ENCODE measurements at places on chromosomes 11 and 22.

GRCh38 chr22:28940441-28940840 is 57.1 kb downstream of the ZNRF3 start:
- DNase-seq = no peak

GRCh38 chr11:16846305-16846704 is 107.9 kb downstream of the C11orf58 start:
- DNase-seq = no peak

- no peak for DNase-seq
Observed at GRCh38 chr11:26186389-26186788, 145.5 kb upstream of the ANO3 start.

- no peak for DNase-seq
Observed at GRCh38 chr11:129620237-129621104, 195.2 kb upstream of the TMEM45B start.

DNA sequence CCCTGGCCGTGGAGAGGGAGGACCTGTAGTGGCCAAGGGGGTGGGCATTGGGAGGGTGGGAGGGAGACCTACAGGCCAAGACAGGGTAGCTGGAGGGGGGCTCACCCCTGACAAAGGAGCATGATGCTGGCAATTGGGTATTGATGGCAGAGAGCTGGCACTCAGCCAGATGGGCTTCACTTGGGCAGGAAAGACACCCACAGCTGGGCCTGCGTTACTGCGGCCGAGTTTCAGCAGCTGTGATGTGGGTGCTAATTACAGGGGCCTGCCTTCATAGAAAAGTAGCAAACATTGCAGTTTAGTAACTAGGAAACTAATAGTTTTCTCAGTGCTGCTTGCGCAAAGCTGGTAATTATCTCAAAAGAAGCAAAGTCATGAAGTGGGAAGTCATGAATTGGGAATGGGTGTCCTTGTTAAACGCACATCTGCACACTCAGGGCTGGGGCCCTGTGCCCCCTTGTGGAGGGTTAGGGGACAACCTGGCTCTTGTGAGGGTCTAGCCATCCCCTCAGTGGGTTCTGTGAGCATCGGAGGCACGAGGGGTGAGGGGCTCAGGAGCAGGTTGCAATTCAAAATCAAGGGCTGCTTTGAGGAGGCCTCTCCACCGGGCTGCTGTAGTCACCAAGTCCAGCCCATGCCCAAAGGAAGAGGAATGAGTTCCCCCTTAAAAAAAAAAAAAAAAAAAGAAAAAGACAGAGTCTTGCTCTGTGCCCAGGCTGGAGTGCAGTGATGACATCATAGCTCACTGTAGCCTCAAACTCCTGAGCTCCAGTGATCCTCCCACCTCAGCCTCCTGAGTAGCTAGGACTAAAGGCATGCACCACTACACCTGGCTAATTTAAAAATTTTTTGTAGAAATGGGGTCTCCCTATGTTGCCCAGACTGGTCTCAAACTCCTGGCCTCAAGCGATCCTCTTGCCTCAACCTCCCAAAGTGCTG is 24.4 kb upstream of the TXNRD2 start:
- no peak for DNase-seq

- DNase-seq = no peak
Observed at GRCh38 chr11:7279676-7280075, 28.0 kb downstream of the SYT9 start.

DNA sequence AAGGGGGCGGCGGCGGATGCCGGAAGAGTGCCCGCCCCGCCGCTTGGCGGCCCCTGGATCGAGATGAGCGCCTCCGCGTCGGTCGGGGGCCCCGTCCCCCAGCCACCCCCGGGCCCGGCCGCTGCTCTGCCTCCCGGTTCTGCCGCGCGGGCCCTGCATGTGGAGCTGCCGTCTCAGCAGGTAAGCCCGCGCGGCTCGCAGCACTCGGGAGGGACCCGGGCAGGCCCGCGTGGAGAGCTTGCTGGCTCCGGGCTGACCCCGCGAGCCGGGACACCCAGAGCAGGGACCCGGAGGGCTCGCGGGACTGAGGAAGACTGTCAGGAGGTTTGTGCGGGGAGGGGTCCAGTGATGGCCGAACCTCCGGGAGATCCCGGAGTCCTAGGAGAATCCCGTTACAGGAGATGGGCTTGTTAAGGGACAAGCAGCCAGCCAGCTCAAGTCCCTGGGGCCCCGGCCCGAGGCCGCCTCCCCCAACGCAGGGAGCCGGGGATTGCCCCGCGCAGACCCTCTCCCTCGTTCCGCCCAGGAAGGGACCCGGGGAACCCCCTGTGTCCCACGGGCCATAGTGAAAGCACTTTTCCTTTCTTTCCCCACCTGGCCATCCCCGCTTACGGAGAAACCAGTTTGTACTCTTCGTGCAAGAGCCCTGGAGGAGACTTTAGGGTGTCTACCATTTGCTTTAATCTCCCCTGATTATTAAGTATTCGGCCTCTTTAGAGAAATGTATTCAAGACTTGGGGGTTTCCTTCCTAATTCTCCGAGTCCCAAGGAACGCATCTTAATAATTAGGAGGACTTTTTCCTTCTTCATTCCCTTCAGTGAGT is 547 bp downstream of the UVRAG start:
- DNase-seq = peak; percentile 45

- DNase-seq = no peak
Observed at GRCh38 chr11:73566422-73566821, 31.5 kb downstream of the FAM168A start.

GRCh38 chr11:92880381-92880780 is 89.1 kb upstream of the MTNR1B start:
- DNase-seq = no peak

- no peak for DNase-seq
Observed at GRCh38 chr11:42957831-42958230, 354.0 kb upstream of the API5 start.

DNA sequence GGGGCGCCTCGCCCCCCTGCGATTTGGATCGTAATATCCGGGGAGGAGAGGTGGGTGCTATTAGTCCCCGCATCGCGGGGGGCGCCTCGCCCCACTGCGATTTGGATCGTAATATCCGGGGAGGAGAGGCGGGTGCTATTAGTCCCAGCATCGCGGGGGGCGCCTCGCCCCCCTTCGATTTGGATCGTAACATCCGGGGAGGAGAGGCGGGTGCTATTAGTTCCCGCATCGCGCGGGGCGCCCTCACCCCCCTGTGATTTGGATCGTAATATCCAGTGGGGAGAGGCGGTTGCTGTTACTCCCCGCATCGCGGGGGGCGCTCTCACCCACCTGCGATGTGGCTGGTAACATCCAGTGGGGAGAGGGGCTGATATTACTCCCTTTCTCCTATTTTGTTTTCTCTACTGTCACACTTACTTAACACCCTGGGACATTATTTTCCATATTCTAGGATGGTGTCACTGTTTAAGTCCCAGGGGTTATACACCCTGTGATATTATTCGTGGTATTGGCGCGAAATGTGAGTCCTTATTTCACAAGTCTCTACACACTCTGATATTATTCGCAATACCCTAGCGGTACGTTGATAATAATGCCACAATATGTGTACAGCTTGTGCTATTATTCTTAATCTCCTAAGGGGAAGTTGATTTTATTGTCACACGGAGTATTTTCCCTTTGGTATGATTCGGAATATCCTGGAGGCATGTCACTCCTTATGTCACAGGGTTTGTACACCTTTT is 57.8 kb upstream of the ALDH3B2 start:
- DNase-seq = peak; percentile 55

DNA sequence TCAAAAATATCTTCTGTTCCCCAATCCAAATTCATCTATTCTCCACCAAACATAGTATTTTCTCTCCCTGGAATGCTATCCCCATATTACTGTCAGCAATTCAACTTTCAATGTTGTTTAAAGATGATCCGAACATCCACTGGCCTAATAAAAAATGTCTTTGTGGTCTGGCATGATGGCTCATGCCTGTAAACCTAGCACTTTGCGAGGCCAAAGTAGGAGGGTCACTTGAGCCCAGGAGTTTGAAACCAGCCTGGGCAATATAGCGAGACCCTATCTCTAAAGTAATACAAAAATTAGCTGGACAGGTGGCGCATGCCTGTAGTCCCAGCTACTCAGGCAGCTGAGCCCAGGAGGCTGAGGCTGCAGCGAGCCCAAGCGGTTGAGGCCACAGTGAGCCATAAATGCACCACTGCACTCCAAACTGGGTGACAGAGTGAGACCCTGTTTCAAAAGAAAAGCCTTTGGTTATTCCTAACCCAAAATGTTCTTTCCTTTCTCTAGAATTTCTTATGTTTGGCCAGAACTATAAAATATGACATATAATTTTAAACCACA is 29.8 kb downstream of the SIK3 start:
- DNase-seq = no peak

DNA sequence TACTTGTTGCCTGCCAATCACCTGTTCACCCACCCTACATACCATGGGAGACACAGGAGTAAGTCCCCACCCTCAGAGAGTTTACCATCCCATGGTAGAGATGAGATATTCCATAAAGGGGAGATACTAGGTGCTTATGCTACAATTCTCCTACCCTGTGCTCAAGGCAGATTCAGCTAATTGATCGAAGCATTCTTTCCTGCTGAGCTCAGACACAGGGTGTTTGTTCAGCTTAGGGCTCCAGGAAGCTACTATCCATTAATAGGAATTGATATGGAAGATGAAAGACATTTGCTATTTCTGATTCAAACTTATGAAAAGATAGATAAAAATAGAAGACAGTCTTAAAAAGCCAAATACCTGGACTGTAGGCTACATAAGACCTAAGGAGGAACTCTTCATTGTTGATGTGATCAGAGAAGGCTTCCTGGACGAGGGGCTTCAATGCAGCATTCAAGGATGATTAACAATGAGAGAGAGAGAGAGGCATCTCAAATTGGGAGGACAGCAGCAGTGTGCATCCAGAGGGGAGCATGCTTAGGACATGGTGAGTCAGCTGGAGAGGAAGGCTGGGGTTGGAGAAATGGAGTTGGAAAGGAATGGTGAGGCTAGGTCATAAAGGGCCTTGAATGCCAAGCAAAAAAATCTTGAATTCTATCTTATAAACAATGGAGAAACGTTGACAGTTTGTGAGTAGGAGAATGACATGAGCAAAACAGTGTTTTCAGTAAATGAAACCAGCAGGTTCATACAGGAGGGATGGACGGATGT is 15.0 kb downstream of the SYT13 start:
- DNase-seq = no peak

- DNase-seq = no peak
Observed at GRCh38 chr11:86978756-86979608, 23.8 kb upstream of the FZD4 start.

DNA sequence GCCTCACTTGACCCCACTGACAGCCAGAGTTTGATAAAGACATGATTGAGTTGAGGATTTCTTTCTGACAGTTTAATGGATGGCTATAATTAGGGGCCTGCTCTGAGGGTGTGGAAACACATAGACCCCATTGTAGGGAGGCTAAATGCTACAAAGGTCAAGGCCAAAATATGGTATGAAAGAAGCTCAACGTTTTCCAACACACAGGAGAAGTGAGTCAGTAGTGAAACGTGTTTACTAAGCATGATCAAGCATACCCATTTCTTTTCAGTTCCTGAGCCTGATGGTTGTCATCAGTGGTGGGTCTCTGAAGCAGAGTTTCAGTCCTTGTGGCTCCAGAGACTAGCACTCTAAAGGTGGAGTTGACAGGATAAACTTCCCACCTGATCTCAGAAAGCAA is 69.7 kb downstream of the SNX19 start:
- DNase-seq = no peak

DNA sequence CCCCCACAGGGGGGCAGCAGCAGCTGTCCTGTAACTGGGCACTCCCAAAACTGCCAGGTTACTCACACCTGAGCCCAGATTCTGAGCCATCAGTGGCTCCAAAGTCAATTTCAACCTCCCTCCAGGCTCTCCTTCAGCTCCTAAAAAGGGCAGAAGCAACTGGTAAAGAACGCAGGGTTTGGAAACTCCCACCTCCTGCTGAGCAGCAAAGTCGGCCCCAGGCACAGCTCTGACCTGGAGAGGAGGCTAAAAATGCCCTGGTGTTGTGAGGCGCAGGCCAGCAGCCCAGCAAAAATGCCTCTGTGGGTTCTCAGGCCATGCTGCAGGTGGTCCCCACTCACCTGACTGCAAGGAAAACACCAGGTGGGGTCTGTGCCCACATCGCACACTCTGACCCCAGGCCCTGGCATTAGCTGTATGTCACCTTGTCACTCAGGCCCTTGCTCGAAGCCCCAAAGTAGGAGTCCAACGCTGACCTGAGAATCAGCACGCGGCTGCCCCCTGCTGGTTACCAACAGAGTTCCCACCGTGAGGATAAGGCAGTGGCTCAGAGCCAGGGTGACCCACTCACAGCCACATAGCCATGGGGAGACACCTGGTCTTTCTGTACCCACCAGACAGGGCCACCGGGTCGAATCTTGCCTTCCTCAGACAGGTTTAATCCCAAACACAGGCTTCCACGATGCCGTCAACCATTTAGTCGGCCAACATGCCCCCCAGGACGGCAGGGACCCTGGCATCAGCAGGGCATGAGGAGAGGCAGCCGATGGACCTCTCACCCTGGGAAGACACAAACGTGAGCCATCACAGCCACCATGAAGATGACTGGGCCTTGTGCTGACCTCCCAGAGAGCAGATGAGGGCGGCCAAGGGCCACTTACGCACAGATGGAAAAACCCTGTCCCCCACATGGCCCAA is 11.1 kb downstream of the POLR3H start:
- peak; percentile 83 for DNase-seq

- no peak for DNase-seq
Observed at GRCh38 chr11:13298765-13299164, 21.2 kb downstream of the BMAL1 start.

DNA sequence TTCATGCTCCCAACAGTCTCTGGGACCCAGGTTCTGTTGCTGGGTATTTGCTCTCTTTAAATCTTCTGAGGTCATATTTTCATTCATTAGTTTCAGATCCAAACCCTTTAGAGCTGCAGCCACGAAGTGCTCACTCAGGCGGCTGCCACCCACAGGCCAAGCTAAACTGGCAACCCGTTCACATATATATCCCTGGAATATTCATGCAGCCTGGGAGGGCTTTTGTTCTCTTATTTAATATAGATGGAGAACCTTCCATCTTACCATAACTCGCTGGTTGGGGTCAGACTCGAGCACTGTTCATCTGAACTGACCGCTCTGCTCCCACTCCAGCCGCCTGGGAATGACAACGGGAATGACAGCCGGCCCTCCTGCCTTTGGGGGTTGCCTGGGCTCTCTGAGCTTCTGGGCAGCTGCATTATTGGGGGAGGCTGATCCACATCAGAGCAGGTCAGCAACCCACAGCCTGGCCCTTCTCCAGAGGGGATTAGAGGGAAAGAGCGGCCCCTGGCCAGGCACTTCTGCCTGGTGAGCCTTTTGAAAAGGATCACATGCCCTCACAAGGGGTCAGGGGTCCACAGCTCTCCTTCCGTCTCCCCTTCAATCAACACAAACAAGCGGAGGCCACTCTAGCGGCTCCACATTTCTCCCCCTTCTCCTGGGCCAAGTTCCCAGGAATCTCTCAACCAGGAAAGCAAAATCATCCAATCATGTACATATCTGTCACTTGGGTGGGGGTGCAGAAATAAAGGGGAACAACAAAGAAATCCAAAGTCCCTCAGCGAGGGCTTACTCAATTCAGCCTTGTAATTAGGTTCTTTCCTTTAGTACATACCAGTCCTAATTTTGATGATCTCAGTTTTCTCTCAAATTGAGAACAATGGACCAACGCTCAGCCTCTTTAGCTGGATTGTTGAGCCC is 11.8 kb downstream of the TMEM184B start:
- DNase-seq = no peak

GRCh38 chr11:21554284-21554683 is 638.6 kb upstream of the ANO5 start:
- no peak for DNase-seq
